Activated T-helper 9 cell treated with anti-CD3 and anti-CD28 coated beads, Interleukin-2, amount 50 U/mL, for 16 hours (primary cell): ENCODE measurements at places on chromosomes 7 and 10.

GRCh38 chr10:95122736-95123135 is 53.4 kb upstream of the CYP2C8 start:
- no peak for DNase-seq

DNA sequence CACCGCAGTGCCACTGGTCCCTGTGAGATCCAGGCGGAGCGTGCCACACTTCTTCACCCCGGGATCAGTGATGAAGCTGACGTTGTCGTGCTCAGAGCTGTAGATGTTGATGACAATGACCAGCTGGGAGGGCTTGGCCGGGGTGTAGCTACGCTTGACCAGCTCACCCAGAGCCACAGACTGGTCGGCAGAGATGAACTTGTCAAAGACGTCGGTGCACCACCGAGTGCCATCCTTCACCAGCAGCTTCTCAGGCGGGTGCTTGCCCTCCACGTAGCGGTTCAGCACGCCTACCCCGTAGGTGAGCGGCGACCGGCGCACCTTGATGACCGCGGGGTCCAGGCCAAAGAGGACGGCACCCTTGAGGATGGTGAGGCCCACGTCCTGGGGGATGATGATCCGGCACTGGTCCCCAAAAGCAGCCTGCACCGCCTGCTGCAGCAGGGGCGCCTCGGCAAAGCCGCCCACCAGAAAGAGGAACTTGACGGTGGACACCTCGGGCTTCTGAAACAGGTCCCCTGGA is 54.2 kb downstream of the PNLIPRP2 start:
- no peak for DNase-seq

GRCh38 chr7:6504996-6505395 is 46.3 kb downstream of the GRID2IP start:
- no peak for DNase-seq

- no peak for DNase-seq
Measured at GRCh38 chr7:133119067-133119466, 37.2 kb upstream of the CHCHD3 start.

- no peak for DNase-seq
Measured at GRCh38 chr7:43078794-43079193, 33.7 kb upstream of the HECW1 start.

DNA sequence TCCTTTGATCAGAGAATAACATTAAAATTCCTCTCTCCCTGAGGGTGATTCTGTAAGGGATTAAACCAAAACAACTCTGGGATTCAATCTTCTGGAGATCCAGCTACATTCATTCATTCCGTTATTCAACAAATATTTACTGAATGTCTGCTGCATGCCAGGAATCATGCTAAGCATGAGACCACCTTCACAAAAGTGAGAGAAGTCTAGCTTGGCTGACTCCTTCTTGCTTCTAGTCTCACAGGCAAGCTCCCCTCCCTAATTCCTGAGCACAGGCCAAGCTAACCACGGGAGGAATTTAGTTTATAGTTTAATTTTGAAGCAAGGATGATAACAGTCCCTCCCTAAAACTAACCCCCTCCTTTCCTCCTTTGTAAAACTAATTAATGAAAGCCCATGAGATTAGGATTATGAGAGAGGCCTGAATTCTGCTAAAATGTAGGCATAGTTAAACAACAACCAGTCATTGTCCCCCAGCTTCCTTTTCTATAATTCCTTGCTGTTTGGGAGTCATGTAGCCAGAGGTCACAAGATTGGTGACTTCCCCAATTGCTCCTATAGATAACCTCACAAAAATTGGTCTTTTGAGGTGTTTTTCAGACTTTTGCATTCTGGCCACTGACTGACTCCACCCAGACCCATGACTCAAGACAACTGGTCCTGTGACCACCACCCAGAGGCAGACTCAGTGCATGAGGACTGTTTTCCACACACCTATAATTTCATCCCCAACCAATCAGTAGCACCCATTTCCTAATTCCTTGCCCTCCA is 113.5 kb downstream of the ITGB8 start:
- DNase-seq: no peak

DNA sequence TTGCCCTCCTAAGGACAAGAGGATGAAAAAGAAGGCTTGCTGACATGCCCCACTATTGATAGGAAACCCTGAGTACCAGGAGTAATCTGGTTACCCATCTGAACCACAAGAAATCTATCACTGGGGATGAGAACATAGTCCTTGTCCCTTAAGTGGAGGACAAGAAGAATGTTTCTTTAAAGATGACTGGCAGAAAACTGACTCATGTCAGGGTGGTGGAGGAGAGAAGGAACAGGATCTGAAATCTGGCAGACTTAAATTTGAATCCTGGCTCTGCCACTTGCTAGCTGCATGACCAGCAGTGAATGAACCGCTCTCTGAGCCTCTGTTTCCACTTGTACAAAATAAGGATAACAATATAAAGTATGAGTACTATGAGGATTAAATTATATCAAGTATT is 38.9 kb upstream of the XPNPEP1 start:
- DNase-seq: no peak

DNA sequence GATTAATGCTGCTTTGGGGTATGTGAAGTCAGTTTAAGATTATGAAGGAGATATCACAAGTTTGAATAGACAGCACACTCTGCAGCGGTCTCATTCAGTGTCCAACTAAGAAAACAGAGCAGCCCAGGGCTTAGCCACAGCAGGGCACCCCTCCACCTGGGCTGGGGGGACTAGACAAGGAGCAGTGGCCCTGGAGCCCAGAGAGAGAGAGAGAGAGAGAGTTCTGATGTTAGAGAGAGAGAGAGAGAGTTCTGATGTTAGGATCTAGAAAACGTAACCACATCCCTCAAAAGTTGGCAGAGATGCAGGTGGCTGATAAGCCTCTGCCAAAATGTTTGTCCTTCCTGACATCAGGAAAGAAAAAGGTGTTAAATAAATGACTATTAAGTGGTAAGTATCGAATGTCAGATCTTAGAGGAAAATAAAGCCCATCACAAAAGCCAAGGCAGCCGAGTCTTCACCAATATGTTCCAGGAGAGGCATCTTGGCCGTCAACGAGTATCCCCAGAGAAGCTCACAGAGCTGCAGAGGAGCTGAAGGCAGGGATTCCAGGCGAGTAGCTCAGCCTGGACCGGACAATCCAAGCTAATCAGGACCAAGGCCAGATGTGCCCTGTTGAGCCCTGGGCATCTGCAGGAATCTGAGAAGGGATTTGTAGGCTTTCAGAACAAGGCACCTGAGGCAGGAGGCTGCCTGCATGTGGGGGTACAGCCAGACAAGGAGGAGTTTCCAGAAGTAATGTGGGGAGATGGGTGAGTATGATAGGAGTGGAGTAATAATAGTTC is 150.1 kb upstream of the TCF7L2 start:
- DNase-seq: no peak

DNA sequence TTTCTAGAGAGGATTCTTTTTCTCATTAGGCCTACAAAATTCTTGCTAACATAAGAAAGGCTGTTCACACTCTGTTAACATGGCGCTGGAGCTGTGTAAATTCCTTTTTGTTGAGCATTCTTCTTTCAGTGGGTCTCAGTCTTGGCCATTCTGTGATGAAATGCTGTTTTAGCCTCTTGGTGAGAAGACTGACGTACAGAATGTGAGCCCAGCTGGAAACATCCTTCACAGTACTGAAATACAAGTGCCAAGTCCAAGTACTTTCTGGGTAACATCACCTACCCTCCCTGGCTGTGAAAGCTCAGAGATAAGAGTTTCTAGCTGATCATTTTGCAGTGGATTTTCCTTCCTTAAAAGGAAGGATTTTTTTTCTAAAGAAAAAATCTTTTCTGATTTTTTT is 231.8 kb downstream of the AHR start:
- DNase-seq: no peak

DNA sequence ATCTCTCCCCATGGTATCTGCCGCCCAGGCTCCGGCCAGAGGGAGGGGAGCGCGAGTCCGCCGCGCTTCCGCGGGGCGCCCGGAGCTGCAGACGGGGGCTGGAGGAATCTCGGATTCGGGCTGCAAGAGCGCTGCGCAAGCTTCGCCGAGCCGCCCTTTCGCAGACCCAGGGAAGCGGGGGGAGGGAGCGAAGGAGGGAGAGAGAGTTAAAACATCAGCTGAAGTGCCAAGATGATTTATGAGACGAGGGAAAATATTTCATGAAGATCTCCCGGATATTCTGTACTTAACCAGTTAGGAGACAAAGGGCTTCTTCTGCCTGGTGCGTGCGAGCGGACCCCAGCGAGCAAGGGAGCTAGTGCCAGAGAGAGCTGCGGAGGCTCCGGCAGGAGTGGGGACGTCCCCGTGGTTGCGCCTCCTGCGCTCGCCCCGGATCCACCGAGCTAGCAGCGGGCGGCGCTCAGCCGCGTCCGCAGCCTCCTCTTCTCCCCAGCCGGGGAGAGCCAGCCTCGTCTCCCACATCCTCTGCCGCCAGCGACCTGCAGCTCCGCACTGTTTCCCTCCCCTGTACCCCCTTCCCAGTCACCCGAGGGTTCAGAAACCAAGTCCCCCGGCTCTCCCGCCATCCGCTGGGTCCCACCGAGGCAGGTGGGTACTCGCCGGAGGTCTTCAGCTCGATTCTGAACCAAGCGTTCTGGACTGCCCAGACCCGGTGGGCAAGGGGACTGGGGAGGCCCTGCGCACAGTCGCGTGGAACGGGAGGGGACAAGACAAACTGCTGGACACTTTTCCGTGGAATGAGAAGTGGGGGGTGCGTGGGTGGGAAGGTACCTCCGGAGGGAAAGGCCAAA is 1.0 kb upstream of the PAX2 start:
- DNase-seq: no peak

DNA sequence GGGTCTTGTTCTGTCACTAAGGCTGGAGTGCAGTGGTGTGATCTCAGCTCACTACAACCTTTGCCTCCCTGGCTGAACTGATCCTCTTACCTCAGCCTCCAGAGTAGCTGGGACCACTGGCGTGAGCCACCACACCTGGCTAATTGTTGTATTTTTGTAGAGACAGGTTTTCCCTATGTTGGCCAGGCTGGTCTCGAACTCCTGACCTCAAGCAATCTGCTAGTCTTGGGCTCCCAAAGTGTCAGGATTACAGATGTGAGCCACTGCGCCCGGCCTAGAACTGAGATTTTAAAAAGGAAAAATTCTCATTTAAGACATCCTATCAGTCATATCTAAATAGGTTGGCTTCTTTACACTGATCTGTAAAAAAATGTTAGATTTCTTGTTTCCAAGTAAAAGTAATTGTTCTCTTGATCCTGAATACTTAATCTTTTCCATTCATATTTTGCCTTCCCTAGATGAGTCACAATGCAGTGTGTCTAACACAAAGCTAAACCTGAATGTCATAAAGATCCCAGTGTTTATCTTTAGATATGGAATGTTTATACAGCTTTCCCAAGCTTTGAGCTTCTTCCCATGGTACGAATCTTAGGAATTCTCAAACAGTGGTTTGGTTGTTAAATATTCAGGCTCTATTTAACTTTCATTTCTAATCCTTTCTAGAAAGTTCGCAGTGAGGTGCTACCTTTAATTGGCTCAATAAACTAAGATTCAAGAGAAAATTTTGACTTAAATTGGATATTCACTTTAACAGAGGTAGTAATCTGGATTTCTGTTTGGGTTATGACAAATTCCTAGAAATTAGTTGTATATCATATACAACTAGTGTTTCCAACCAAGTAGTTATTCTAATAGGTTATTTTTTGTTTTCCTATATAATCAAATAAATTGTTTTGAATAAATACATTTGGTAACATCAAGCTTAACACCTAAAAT is 12.1 kb upstream of the LAMB1 start:
- DNase-seq: no peak

GRCh38 chr10:83988435-83988834 is 150.9 kb upstream of the GHITM start:
- DNase-seq: no peak

DNA sequence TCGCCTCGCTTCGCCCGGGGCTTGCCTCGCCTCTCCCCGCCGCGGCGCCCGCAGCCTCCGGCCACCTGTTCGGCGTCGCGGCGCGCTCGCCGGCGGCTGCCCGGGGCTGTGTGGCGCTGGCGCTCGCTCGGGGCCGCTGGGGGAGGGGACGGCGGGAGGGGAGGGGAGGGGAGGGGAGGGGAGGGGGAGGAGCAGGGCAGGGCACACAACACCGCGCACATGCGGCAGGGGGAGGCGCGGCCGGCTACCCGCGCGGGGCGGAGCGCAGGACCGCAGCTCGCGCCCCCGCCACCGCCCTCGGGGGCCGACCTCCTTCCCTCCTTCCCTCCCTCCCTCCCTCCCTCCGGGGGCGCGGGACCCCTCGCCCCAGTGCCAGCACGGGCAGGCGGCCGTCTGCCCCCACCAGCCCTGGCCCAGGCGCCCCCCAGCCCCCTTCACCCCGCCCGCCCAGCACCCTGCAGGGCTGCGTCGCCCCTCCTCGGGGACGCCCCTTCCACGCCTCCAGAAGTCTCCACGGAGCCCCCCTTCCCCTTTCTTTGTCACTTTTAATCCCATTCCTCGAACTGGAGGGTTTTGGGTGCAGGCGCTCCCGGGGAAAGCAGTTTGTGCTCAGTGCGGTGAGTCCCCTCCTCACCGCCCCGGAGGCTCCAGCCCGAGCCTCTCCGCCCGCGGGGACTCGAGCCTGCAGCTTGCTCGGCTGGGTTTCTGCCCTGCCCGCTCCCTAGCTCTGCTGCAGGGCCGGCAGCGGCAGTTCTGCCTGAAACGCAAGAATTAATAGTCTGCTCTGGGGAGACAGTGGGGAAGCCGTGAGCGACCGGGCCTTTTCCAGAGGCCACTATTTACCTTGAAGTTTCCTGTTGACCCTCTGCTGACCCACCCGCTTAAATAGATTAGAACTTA is at the start of gene PARD3:
Gene PARD3, minus strand, starts transcription at position 112 of the 900 bp plus-strand sequence. CDS start 301 bp downstream, outside the sequence.
- no peak for DNase-seq

- no peak for DNase-seq
Measured at GRCh38 chr7:19928247-19928646, 154.8 kb upstream of the TMEM196 start.

DNA sequence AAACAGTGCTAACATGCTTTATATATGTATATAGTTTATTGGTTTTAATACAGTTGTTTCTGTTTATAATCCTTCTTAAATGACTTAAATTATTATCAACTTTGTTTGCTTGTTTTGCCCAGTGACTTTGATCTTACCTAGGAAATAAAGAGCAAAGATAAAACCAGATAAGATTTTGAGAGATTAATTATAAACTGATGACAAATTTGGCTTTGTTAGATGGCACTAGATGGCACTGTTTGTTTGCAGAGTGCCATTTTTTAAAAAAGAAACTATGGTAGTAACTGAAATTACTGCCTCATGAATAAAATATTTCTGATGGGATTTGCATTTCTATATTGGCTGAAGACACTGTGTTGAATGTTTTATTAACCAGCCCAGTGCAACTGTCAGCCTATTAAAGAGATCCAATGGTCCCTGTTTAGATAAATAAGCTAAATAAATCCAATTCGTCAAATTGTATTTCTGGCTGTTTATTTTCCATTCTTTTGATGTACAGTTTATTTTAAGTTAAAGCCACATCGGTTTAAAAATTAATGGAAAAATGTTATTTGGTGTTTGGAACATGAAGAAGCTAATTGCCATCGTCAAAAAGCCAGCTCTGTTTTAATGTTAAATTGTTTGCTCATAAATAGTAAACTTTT is 28.7 kb downstream of the VTI1A start:
- no peak for DNase-seq

- DNase-seq: no peak
Measured at GRCh38 chr10:93059975-93060886, at the start of gene CYP26C1. Gene CYP26C1, plus strand, starts transcription at chr10:93060798. Its CDS starts 466 bp downstream, at chr10:93061264.

DNA sequence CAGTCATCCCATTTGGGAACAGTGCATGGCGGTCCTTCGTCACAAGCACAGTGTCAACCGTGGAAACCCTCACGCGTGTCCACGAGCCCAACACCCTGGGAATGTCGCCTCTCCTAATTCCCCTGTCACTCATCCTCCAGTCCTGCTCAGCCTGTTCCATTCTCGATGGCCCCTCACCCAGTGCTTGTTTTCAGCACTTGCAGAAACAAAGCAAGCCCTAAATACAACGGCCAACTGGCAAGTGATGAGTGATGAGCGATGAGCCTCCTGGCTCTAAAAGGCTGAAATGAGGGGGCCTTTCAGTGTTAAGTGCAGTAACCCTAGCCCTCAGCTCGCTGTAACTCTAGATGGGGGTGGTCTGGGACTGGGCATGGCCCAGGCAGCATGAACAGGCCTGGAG is 22.6 kb downstream of the NKX2-3 start:
- no peak for DNase-seq
